ENCODE measurements at places on chromosomes 5 and 9.
A peak's percentile ranks its signal among the peaks of the same experiment; 100 is the strongest.

- DNase-seq: peak; percentile 73
Measured at GRCh38 chr5:103258957-103259704, 568 bp downstream of the MACIR start.

- DNase-seq: no peak
Measured at GRCh38 chr5:165808335-165808734, 2302.9 kb downstream of the MAT2B start.

- DNase-seq: peak; percentile 26
Measured at GRCh38 chr5:41925555-41925951, 472 bp downstream of the FBXO4 start.

DNA sequence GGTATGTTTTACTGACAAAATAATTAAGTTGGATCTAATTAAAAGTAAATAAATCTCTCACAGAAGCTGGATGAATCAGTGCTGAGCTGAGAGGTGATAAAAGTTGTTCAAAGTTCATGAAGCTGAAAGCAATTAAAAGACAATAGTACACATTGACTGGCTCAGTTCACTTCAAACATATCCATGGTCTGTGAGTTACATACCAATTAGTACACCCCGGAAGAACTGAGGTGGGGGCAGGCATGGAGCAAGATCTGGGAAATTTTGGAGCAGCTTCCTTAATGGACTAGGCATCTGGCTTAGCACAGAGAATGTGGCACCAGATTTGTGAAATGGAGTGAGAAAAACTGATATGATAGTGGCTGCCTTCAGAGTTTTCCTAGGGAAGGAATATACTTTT, 152.7 kb downstream of the ATP10B start:
- DNase-seq: peak; percentile 81

- peak; percentile 29 for DNase-seq
Measured at GRCh38 chr9:19371942-19372341, 8.1 kb downstream of the RPS6 start.

DNA sequence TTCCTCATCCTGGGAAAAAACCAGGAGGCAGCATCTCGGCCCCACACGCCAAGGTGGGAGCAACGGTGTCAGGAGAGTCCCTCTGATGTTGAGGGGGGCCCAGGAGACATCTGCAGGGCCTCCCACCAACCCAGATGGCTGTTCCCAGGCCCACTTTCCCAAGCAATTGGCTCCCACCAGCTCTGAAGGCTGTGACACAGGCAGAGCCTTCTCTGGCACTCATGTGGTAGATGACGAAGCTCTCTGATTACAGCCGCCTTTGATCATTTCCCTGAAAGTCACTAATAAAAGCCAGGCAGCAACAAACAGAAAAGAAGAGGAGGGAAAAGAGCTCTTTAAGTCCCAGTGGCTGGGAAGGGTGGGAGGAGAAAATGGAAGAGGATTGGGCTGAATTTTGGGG, 226.5 kb downstream of the CDK5RAP2 start:
- DNase-seq: peak; percentile 28
